ENCODE measurements at places on chromosomes 12 and 14. TPM values are rescaled to one million over a fixed set of nuclear protein-coding genes. Genes with fewer than 3 reads are reported as not detected.

The GZMB gene
- 0.29 TPM for polyA plus RNA-seq

The CCDC175 gene
- not detected for polyA plus RNA-seq

The PFKM gene
- polyA plus RNA-seq: 6.4 TPM

The RIPK3 gene
- polyA plus RNA-seq: 19.7 TPM

The KLRB1 gene
- polyA plus RNA-seq: 21.6 TPM

The CD163L1 gene
- polyA plus RNA-seq: not detected

The VDR gene
- 2.8 TPM for polyA plus RNA-seq

The PIANP gene
- polyA plus RNA-seq: not detected

The CCDC177 gene
- not detected for polyA plus RNA-seq

The SLC24A4 gene
- not detected for polyA plus RNA-seq

The ERBB3 gene
- 0.44 TPM for polyA plus RNA-seq

The AJUBA gene
- polyA plus RNA-seq: 1.0 TPM

The RTL1 gene
- polyA plus RNA-seq: not detected

The DCN gene
- polyA plus RNA-seq: not detected

The HCAR1 gene
- polyA plus RNA-seq: not detected

The CELA1 gene
- polyA plus RNA-seq: 1.7 TPM

The GLT1D1 gene
- 0.08 TPM for polyA plus RNA-seq

The SMCO3 gene
- polyA plus RNA-seq: not detected

The GYS2 gene
- polyA plus RNA-seq: not detected

The P2RX4 gene
- polyA plus RNA-seq: 28.5 TPM

The ANKRD33 gene
- polyA plus RNA-seq: not detected

The NIN gene
- 24.0 TPM for polyA plus RNA-seq

The GLIPR1L1 gene
- not detected for polyA plus RNA-seq

The SERPINA9 gene
- not detected for polyA plus RNA-seq

The TAS2R10 gene
- polyA plus RNA-seq: not detected

The VRTN gene
- polyA plus RNA-seq: not detected

The HCFC2 gene
- polyA plus RNA-seq: 5.1 TPM

The IAPP gene
- polyA plus RNA-seq: not detected
